ENCODE measurements at places on chromosomes 7 and 10.
A peak's percentile ranks its signal among the peaks of the same experiment; 100 is the strongest.

- H3K36me3 ChIP-seq: no peaks in the 10 kb centered on the region
- no peak for DNase-seq
- H3K4me1 ChIP-seq: peaks cover 3% of the 10 kb centered on the region
- H3K4me3 ChIP-seq: peak overlapping the region; percentile 96
Observed at GRCh38 chr10:84329196-84329611, 815 bp downstream of the CCSER2 start.

DNA sequence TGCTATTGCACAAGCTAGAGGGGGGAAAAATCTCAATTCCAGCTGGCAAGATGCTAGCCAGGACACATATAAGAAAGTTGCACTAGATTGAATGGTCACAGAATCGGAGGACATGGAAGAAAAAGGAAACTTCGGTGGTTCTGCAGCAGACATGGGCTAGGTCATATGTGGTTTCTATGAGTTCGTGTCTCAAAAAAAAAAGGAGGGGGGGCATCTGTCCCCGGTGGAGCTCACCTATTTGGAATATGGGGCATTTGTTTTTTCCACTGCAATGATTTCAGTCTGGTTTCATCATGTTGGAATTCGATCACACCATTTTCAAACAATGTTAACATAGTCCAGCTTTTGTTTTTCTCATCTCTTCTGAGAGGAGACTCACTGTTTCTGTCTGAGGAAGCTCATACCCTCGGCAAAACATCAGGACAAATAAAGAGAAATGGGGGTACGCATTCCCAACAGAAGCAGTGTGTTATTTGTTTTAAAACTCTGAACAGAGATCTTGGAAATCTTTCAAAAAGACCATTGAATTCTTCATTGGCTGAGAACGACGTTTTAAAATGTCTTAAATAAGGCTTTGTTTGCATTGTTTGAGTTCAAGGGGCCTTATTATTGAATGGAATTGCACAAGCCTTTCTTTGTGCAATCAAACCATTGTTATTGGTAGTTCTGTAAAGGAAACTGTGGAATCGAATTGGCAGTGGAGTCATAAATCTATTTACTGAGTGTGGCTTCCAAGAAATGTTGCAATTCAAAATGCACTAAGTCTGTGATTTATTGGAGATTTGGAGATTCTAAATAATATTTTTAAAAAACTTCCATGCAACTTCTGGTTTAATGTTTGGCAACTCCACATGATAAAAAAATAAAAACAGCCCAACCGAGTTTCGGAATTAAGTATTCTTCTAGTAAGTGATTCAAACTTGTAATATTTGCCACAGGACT is 173.2 kb downstream of the RTKN2 start:
- H3K4me3 ChIP-seq: no peak overlapping the region
- DNase-seq: no peak
- H3K27ac ChIP-seq: peak overlapping the region; percentile 47
- H3K27me3 ChIP-seq: no peaks in the 10 kb centered on the region

GRCh38 chr10:7915923-7916536 is 97.7 kb downstream of the TAF3 start:
- no peak for DNase-seq
- H3K36me3 ChIP-seq: no peaks in the 10 kb centered on the region
- H3K4me1 ChIP-seq: no peaks in the 10 kb centered on the region
- H3K4me3 ChIP-seq: no peak overlapping the region
- no peak overlapping the region for H3K27ac ChIP-seq

DNA sequence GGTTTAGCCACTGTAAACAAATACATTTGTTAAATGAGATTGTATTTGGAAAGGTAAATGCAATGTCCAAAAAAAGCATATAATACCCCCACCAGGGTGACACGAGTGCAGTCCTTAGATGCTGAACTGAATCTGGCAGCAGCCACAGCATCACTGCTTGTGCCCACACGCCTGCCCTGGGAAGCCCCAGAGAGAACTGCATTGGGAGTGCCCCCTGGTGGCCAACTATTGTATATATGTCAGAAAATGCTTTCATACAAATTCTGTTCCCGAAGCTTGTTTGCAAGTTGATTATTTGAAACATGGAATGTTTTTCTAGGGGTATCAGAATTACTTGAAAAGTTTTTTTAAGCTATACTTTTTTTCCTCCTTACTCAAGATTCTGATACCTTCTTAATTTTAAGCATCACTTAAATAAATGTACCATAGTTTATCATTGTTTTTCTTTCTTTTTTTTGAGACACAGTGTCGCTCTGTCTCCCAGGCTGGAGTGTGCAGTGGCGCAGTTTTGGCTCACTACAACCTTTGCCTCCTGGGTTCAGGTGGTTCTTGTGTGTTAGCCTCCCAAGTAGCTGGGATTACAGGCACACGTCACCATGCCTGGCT is 50.1 kb downstream of the LANCL2 start:
- H3K4me3 ChIP-seq: no peak overlapping the region
- no peak overlapping the region for H3K27ac ChIP-seq
- H3K36me3 ChIP-seq: no peaks in the 10 kb centered on the region
- no peaks in the 10 kb centered on the region for H3K4me1 ChIP-seq

- H3K4me1 ChIP-seq: peaks cover 20% of the 10 kb centered on the region
- peak overlapping the region; percentile 9 for H3K27ac ChIP-seq
- DNase-seq: peak; percentile 82
- no peak overlapping the region for H3K4me3 ChIP-seq
- H3K36me3 ChIP-seq: no peaks in the 10 kb centered on the region
Observed at GRCh38 chr10:103668351-103669242, 175.1 kb downstream of the NEURL1 start.

GRCh38 chr10:12852687-12853086 is 148.8 kb downstream of the CCDC3 start:
- DNase-seq: no peak
- H3K27me3 ChIP-seq: no peaks in the 10 kb centered on the region
- H3K4me1 ChIP-seq: peaks cover 21% of the 10 kb centered on the region

GRCh38 chr7:86939197-86939814 is 120.1 kb downstream of the ELAPOR2 start:
- H3K27me3 ChIP-seq: no peaks in the 10 kb centered on the region
- DNase-seq: peak; percentile 35
- no peaks in the 10 kb centered on the region for H3K4me1 ChIP-seq

DNA sequence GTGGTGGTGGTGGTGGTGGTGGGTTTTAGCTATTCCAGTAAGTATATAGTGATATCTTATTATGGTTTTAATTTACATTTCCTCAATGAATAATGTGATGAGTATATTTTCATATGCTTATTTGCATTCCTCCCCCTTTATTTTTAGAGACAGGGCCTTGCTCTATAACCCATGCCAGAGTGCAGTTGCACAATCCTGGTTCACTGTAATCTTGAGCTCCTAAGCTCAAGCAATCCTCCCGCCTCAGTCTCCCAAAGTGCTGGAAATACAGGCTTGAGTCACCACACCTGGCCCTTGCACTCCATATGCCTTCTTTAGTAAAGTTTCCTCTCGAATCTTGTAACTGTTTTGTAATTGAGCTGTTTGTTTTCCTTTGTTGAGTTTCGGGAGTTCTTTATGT is 577.7 kb upstream of the AUTS2 start:
- no peak overlapping the region for H3K27ac ChIP-seq
- H3K27me3 ChIP-seq: no peaks in the 10 kb centered on the region

DNA sequence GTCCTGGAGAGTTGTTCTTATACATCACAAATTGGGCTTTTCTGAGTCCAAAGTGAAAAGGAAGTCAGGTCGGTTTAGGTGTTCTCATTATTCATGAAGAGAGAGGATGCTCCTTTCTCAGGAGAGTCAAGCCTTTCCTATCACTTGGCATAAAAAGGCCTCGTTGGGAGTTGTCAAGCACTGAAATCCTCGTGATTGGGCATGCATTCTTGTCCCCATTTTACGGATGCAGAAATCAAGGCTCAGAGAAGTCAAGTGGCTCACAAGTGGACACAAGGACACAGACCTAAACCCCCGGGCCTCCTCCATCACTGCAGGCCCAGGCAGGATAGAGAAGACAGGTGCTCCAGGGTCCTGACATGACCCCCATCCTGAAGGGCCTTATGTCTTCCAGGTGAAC is 8.5 kb downstream of the RBP3 start:
- H3K27ac ChIP-seq: no peak overlapping the region
- peaks cover 5% of the 10 kb centered on the region for H3K4me1 ChIP-seq
- no peak overlapping the region for H3K4me3 ChIP-seq
- no peaks in the 10 kb centered on the region for H3K36me3 ChIP-seq
- H3K27me3 ChIP-seq: no peaks in the 10 kb centered on the region

DNA sequence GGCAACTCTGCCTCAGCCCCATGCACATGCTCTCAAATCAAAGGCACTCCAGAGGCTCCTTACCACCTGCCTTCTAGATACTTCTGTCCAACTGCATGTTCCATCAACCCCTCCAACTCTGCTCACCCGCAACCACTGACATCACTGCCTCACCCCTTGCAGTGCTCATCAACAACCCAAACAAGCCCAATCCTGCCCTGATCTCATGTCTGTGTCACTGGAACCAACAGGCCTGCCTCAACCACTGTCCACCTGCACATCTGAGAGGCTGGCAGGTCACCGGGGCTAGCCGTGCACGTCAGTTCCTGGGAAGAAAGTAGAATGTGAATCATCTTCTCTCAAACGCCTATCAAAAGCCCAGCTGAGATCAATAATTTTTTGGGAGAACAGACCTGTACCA is 33.3 kb downstream of the CTBP2 start:
- H3K36me3 ChIP-seq: peaks cover 24% of the 10 kb centered on the region
- H3K27me3 ChIP-seq: no peaks in the 10 kb centered on the region
- no peak for DNase-seq
- no peak overlapping the region for H3K4me3 ChIP-seq
- H3K4me1 ChIP-seq: peaks cover 86% of the 10 kb centered on the region

DNA sequence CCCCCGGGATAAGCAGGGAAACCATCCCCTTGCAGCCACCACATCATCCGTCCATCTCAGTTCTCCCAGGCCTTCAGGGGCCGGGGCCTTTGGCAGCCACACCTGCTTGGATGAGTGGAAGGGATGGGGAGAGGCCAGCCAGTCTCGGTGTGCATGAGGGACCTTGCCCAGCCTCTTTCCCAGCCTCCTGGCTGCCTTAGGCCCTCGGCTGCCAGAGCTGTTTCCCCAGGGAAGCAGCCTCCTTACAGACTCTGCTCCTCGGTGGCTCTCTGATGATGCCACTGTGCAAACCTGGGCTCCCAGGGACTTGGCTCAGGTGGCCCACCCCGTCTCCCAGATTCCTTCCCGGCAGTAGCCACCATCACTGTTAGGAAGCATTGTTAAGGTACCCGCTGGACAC is 14.7 kb downstream of the FGF8 start:
- no peak overlapping the region for H3K4me3 ChIP-seq
- no peak overlapping the region for H3K27ac ChIP-seq
- no peaks in the 10 kb centered on the region for H3K36me3 ChIP-seq
- DNase-seq: no peak

DNA sequence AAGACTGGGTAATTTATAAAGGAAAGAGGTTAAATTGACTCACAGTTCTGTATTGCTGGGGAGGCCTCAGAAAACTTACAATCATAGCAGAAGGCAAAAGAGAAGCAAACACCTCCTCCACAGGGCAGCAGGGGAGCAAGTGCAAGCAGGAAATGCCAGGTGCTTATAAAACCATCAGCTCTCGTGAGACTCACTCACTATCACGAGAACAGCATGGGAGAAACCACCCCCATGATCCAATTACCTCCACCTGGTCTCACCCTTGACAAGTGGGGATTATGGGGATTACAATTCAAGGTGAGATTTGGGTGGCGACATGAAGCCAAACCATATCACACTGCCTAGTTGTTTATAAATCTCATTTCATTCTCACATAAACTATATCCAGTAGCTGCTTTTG is 28.0 kb upstream of the CPN1 start:
- H3K4me1 ChIP-seq: no peaks in the 10 kb centered on the region
- H3K36me3 ChIP-seq: no peaks in the 10 kb centered on the region
- no peak overlapping the region for H3K4me3 ChIP-seq
- DNase-seq: no peak

Data from tibial artery (tissue), 4 donors.